Cerebellar nuclear complex (tissue), 1 donor: ENCODE measurements at places on chromosomes 1 and 21.

- DNase-seq = no peak
Observed at GRCh38 chr1:68791800-68792199, 294.9 kb upstream of the DEPDC1 start.

DNA sequence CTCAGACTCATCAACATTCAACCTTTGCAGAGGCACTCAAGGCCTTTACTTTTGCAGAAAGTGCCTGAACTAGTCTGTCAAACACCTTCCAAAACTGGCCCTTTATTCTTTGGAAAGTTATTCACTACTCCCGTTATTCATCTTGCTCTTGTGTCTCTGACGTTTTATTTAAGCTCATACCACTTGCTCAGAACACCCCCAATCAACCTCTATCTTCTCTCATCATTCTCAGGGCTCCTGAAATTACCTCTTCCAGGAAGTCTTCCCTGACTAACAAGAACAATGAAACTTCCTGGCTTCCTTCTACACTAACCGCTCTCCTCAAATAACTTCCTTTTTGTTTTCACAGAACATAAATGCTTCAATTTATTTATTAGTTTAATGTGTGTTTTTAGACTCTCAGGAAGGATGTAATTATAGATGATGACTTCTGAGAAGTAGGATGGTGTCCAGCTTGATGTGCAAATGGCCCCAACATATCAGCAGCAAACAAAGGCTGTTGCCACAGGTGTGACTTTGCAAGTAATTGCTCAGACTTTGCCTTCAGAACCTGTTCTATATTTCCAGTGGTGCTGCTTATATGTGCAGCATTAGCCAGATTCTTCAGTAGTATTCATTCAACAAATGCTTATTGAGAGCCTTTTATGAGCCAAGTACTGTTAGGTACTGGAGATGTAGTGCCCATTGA lies 22.8 kb upstream of the BATF3 start:
- no peak for DNase-seq

GRCh38 chr1:115089420-115090185 lies at the start of gene TSPAN2:
TSS of gene TSPAN2 (minus strand) at chr1:115089503. CDS start at chr1:115089432, 71 bp downstream.
- DNase-seq = no peak

- no peak for DNase-seq
Observed at GRCh38 chr1:240244968-240245628, 153.4 kb downstream of the FMN2 start.

- no peak for DNase-seq
Observed at GRCh38 chr21:23664193-23664694, 1943.0 kb downstream of the MRPL39 start.
